RKO (cell line): ENCODE measurements at places on chromosomes 4 and X.

GRCh38 chr4:123114915-123115756, 192.7 kb upstream of the NUDT6 start:
- no peak for DNase-seq

DNA sequence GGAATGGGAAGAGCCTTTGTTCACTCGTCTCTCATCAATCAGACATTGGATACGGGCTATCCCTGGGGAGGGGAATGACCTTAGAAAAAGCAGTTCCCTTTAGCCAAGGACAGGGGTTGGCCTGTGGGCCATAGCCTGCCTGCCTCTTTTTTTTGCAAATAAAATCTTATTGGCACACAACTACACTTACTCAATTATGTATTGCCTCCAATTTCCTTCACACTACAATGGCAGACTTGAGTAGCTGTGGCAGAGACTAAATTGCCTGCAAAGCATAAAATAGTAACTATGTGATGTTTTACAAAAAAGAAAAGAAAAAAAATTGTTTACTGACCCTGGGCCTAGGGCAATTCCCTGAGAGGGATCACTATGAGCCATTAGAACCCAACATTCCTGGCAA, 23.4 kb downstream of the PPP1R2C start:
- no peak for DNase-seq

DNA sequence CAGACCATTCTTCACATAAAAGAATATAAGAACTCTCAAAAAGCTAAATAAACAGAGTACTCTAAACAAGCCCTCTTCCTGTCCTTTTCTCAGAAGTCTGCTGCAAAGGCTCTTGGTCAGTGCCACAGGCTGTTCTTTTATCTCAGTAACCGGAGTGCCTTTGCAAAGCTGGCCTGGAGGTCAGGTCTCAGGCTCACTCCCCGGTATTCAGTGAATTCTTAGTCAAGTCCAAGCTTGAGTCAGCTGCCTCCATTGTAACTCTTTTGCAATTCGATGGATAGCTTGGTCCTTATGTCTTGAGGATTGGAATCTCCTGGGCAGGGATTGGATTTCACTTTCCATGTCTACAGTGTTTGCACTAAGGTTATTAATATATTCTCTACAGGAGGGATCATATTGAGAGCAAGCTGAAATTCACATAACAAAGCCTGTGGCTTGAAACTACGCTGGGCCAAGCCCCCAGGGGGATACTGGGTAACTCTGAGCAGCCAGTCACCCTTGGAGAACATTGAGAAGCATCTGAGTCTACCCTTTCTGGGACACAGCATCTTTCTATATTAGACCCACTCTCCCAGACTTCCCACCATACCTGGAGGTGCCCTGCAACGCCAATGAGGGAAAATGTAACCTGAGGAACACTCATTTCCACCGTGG, 10.0 kb upstream of the HS6ST2 start:
- no peak for DNase-seq

- DNase-seq, result no peak
Measured at GRCh38 chrX:123968383-123969050, 7.0 kb downstream of the STAG2 start.

GRCh38 chr4:132063829-132064228, 1085.3 kb upstream of the PCDH10 start:
- DNase-seq, result no peak

DNA sequence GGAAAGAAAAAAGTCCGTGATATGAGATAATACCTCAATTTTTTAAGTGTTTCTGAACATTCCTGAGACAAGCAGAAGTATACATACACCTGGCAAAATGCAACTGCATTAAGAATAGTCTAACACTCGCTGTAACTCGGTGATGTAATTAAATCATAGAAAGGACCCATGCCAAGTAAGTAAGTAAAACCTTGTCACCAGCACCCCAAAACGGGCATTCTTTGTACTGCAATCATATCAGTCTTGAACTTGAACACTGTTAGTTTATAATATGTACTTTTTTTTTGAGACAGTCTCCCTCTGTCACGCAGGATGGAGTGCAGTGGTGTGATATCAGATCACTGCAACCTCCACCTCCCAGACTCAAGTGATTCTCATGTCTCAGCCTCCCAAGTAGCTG, 47.4 kb downstream of the SMIM14 start:
- DNase-seq, result peak; percentile 88

GRCh38 chr4:100582146-100582545, 64.3 kb upstream of the EMCN start:
- no peak for DNase-seq

DNA sequence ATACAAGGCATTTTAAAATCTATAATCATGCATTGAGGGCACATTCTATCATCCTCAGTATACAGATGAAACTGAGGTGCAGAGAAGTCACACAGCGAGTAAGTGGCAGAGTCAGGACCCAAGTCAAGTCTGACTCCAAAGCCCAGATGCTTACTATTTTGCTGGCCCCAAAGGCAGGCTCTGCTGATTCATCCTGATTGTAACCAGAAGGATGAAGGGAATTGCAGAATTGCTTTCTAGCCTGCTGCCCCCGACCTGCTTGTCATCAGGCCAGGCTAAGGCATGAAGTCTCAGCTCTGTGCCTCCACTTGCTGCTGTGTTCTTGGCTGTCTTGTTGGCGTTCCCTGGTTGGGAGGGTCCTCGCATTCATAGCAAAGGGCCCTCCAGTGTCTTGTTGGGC, 62.7 kb downstream of the SLC9A6 start:
- no peak for DNase-seq

GRCh38 chr4:134126955-134127354, 74.6 kb downstream of the PABPC4L start:
- no peak for DNase-seq

GRCh38 chrX:133569217-133569616, 153.9 kb upstream of the GPC4 start:
- DNase-seq, result no peak

- DNase-seq, result peak; percentile 16
Measured at GRCh38 chr4:41044165-41044564, 170.2 kb downstream of the APBB2 start.

- DNase-seq, result no peak
Measured at GRCh38 chr4:76720121-76720520, 177.8 kb downstream of the SOWAHB start.

DNA sequence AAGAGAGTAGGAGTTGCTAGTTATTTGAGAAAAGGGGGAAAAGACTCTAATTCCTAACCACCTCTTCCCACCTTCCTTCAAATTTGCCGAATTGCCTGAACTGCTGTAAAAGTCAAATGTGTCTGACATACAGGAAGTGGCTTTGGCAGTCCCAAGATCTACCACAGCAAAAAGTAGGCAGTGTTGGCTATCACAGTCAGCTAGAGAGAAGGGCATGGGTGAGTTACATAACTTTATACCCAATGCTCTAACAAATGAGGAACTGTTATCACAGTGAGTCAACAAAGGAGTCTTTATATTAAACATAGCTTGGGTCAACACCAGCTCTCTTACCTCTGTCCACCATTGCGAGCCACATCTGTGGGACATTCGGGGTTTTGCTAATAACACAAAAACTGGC, 2.4 kb upstream of the MBNL3 start:
- DNase-seq, result peak; percentile 54

- DNase-seq, result peak; percentile 77
Measured at GRCh38 chr4:170589597-170590191, 499.9 kb upstream of the AADAT start.

- DNase-seq, result peak; percentile 48
Measured at GRCh38 chr4:33369446-33369845, 2649.3 kb downstream of the PCDH7 start.

DNA sequence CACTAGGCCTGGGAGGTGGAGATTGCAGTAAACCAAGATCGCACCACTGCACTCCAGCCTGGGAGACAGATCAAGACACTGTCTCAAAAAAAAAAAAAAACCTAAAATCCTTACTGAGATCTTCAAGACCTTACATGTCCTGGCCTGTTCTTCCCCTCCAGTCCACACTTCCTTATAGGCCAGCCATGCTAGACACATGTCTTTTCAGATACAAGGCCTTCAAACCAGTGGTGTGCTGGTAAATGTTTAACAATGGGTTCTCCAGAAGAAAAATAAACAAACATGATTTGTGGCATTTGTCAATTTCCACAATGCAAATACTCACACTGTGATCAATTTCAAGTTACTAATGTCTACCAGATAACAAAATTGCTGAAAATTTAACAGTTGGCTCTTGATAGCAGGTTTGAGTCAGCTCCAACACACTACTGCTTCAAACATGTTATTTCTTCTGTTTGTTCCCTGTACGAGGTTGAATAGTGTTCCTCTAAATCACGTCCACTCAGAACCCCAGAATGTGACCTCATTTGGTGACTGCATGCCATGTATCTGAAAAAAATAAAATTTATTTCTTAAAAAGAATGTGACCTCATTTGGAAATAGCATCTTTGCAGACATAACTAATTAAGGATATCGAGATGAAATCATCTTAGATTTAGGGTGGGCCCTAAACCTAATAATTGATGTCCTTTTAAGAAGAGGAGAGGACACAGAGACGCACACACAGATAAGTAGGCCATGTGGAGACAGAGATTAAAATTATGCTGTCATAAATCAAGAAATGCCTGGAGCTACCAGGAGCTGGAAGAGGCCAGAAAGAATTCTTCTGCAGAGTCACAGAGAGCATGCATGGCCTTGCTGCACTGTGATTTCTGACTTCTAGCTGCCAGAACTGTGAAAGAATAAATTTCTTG, 144.4 kb downstream of the ZNF674 start:
- DNase-seq, result no peak

DNA sequence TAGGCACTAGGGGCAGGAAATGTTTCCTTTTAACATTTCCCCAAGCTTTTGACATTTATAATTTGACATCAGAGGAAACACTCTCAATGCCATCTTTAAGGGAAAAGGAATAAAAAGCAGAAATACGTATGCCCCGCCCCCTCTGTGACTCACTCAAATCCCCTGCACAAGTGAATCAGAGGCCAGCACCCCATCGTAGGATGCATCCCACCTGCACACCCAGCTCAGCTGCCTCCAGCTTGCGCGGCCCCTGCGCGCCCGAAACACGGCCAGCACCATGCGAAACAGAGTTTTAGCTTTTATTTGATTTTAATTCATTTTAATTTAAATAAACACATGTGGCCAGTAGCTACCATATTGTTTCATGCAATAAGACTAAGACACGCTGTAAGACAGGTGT, 29.5 kb downstream of the ABLIM2 start:
- DNase-seq, result no peak
